ENCODE measurements at places on chromosomes 16 and 17.

DNA sequence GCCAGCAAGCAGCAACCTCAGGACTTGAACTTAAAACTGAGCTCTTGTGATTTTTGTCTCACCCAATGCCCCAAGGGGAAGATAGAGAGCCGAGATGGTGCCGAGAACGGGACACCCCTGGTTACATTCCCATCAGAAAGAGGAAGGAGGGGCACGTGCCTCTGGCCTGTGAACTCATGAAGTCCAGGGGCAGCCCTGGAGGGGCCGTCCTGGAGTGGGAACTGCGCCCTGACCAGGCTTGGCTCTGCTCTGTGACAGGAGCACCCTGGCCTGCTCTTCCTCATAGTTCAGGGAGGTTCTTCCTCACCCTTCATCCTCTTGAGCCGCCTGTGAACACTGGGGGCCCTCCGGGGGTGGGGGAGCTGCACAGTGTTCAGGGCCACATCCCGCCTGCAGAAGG, 130.3 kb upstream of the FOXF1 start:
- no peak for DNase-seq

- DNase-seq = no peak
Measured at GRCh38 chr16:10609402-10609774, 29.0 kb upstream of the EMP2 start.

GRCh38 chr17:22707626-22708025, 1015.3 kb downstream of the KCNJ18 start:
- no peak for DNase-seq

DNA sequence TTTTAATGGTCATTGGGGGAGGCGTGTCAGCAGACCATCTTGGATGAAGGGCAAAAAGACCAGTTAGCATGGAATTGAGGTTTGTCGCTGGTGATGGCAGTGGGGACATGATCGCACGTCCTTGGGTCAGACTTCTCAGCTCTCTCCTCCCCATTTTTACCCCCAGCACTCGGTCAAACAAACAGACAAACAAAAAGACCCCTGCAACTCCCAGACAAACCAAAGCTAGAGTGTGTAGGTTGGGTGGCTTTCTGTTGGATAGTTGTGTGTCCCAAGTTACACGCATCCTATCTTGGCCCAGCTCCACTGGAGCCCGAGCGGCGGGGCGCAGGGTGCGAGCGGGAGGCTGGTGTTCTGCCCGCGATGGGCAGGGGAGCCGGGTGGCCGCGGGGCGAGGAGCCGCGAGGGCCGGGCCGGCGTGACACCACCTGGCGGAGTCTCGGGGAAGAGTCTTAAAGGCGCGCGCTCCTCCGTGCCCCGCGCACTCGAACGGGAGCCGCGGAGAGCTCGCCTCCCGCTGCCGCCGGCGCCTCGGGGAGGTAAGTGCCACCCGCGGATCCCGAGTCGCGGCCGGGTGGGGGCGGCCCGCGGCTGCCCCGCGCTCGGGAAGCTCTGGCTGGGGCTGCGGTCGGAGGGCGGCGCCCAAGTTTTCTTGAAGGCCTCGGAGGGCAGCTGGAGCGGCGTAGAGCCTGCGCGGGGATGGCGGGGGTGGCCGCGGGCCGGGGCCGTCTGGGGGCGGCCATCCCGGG, 18.5 kb upstream of the NTN1 start:
- DNase-seq = peak; percentile 78

DNA sequence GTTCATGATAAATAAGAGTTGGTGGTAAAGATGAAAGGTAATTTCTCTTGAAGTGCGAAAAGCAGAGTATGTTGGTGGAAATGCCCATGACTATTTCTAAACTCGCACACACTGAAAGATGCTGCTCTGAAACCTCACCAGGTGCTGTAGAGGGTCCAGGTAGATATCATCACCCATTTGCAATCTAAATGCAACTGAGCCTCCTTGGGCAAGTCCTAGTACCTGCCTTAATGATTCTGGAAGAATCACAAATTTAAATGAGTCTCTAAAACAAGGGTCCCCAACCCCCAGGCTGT, 5.9 kb upstream of the MMD start:
- no peak for DNase-seq

DNA sequence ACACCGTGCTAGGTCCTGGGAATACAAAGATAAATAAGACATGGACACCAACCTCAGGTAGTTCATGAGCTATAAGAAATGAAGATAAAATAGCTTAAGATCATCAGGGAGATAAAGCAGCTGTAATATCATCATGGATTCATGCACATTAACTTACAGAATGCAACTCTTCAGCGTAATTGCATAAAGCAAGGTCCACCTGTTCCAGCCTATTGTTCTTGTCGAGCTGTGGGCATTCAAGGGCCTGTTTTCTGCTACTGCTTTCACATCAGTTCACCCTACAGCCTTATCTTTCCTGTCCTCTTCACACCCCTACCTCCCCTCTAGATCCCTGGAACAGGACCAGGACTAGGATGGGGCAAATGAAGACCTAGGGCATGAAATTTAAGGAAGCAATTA, 133.9 kb downstream of the SPACA3 start:
- DNase-seq = no peak

- no peak for DNase-seq
Measured at GRCh38 chr17:81867170-81867990, 3.8 kb downstream of the ARHGDIA start.

DNA sequence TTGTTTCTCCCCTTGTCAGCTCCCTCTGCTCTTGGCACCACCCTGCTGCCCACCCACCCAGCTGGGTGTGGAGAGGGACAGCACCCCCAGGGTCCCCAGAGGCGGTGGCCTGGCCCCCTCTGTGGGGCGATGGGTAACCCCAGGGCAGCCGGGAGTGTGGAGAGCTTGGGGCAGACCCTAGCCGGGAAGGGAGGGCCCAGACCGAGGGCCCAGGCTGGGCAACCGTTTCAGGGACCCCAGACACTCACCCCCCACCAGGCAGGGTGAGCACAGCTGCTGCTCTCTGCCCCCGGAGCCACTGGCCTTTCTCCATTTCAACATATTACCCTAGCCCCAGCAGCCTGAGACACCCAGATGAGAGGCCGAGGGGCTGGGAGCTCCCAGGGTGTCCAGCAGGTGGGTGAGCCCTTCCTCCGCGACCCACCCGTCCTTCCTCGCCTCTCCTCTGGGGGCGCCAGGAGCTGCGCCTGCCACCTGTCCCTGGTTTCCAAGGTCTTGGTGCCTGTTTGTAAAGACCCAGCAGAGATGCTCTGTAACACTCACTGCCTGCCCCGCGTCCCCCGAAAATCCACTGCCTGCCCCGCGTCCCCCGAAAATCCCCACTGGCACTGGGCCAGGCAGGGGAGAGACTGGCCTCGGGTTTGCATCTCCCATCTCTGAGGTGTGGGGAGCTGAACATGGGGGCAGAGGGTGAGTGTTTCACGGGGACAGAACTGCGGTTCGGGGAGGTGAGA, 45.4 kb downstream of the BAHCC1 start:
- no peak for DNase-seq

DNA sequence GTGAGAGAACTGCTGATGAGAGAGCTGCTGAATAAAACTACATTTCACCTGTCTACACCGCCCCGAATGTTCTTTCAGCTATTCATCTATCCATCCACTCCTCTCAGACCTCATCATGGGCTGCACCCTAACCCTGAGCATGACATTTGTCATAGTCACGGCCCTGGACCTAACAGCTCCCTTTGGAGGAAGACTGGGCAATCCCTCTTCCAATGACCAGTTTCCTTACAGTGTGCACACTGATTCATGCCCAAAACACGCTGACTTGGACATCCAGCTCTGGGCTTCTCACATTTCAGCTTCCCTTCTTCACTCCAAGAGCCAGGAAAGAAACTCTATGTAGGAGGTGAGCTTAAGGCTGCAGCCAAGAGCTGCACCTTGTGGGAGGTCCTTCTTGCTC, 41.8 kb upstream of the ARL4D start:
- DNase-seq = no peak

- no peak for DNase-seq
Measured at GRCh38 chr17:29165800-29166506, 14.2 kb downstream of the MYO18A start.

GRCh38 chr17:78358538-78359320, 1.1 kb downstream of the SOCS3 start:
- DNase-seq = no peak

GRCh38 chr16:8642146-8642545, 20.6 kb downstream of the METTL22 start:
- no peak for DNase-seq

DNA sequence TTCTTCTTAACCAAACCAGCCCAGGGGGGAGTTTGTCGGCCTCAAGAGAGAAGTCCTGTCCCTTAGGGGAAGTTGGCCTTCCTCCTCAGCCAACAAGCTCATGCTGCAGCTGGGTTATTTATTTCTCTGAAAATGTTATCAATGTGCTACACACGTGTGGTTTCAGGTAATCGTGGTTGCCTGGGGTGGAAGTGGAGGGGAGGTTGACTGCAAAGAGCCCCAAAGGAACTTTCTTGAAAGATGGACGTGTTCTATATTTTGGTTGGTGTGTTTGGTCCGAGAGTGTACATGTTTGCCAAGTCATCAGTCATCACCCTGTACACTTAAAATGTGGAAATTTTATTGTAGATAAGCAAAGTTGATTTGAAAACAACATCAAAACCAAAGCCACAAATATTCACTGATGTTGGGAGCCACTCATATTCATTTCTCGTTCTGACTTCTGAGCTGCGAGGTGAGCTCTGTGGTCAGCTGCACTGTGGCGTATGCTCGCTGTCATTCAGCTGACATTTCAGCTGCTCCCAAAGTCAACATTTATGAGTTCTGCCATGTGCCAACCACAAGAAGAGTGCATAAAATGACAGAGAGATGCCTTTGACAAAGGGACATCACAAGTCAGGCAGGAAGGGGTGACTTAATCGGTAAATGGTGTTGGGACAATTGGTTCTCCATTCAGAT, 26.5 kb upstream of the ADGRG1 start:
- DNase-seq = no peak

- DNase-seq = no peak
Measured at GRCh38 chr16:78641433-78641832, 542.0 kb downstream of the WWOX start.

- no peak for DNase-seq
Measured at GRCh38 chr16:27219161-27219560, 15.8 kb downstream of the KDM8 start.

DNA sequence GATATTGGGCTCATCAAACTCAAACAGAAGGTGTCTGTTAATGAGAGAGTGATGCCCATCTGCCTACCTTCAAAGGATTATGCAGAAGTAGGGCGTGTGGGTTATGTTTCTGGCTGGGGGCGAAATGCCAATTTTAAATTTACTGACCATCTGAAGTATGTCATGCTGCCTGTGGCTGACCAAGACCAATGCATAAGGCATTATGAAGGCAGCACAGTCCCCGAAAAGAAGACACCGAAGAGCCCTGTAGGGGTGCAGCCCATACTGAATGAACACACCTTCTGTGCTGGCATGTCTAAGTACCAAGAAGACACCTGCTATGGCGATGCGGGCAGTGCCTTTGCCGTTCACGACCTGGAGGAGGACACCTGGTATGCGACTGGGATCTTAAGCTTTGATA, 2.6 kb upstream of the HPR start:
- DNase-seq = no peak
